ENCODE measurements at places on chromosomes 3 and 15.

GRCh38 chr3:192128922-192129321 is 598.4 kb downstream of the FGF12 start:
- DNase-seq: no peak

- peak; percentile 48 for DNase-seq
These were observed 6.6 kb downstream of the TIPARP start for GRCh38 chr3:156681002-156681401.

GRCh38 chr3:193815246-193816027 is 222.4 kb downstream of the OPA1 start:
- DNase-seq: no peak

DNA sequence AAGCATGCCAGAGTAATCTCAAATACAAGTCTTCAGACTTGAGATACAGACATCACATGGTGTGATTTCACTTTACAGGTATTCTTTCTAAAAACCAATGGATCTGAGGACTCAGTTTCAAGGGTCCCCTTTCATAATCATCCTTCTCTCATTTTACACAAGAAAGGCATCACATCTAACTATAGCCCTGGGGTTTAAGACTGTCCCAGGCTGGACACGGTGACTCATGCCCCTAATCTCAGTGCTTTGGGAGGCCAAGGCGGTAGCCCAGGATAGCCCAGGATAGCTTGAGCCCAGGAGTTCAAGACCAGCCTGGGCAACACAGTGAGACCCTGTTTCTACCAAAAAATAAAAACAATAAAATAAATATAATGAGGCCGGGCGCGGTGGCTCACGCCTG is 36.4 kb downstream of the UBP1 start:
- no peak for DNase-seq

DNA sequence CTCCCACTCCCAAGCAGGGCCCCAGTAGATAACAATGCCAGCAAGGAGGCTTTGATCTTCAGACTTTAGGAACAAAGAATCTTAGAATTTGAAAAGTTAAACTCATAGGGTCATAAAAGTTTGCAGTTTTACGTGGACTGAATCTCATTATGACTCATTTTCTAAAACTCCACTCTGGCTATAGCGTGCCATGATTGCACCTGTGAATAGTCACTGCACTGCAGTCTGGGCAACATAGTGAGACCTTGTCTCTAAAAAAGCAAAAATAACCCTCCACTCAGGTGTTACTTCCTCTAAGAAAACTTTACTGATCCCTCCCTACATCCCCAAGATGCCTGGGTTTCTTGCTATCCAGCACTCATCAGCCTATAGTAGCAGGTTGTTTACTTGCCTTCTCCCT is 104.5 kb downstream of the IL20RB start:
- DNase-seq: no peak

- no peak for DNase-seq
These were observed 44.6 kb upstream of the RBMS3 start for GRCh38 chr3:29236146-29236840.

GRCh38 chr15:41940441-41940857 is 31.9 kb downstream of the EHD4 start:
- no peak for DNase-seq

DNA sequence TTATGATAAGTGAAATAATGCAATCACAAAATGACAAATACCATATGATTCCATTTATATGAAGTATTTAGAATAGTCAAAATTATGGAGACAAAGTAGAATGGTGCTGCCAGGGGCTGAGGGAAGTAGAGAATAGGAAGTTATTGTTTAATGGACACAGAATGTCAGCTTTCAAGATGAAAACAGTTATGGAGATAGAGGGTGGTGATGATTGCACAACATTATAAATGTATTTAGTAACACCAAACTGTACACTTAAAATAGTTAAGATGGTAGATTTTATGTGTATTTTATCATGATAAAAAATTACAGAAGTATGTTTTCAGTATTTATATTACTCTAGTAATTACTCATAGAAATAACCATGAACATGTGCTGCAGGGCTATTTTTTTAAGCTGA is 100.8 kb upstream of the AZI2 start:
- DNase-seq: no peak

- DNase-seq: no peak
These were observed 135.6 kb downstream of the TPRA1 start for GRCh38 chr3:127454968-127455367.

DNA sequence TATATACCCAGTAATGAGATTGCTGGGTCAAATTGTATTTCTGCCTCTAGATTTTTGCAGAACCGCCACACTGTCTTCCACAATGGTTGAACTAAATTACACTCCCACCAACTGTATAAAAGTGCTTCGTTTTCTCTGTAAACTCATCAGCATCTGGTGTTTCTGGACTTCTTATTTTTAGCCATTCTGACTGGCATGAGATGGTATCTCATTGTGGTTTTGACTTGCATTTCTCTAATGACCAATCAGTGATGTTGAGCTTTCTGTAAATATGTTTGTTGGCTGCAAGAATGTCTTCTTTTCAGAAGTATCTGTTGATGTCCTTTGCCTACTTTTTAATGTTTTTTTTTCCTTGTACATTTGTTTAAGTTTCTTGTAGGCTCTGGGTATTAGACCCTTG is 182.9 kb upstream of the TRIM42 start:
- no peak for DNase-seq

GRCh38 chr15:88002706-88003105 is 253.8 kb downstream of the NTRK3 start:
- no peak for DNase-seq

DNA sequence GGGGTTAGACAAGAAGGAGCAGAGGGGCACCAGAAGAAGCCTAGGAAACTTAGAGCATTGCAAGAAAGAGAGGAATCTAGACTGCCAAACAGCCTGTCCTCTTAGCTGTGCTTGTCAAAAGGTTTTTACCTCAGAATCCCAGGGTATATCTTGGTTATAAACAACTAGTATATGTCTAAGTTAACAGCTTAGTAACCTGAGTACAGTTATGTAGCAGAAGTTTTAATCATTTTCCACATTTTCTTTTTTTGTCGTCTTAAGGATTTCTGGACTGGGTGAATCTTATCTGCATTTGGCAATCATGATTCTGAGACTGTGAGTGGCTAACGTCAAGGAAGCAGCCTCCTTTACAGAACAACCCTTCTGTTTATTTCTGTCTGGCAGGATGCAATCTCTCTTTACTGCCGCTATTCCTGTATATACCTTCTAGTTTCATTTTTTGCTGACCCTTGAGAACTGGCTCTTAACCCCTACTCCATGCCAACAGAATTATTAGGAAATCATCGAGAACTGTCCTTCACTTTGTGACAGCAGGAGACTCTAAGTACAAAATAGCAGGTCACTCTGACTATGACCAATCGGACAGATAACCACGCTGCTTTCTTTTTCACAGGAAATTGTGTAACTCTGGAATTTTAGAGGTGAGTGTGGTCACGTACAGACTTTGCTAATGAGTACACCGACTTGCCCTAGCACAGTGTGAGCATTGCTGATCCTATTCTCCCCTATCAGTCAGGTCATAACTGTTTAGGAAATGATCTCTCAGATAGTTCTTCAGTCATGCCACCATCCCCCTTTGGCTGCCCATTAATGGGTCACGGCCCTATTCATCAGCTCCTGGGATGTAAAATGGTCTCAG is 3.3 kb upstream of the CP start:
- peak; percentile 54 for DNase-seq

GRCh38 chr15:32993285-32993684 is 201.2 kb downstream of the FMN1 start:
- no peak for DNase-seq

DNA sequence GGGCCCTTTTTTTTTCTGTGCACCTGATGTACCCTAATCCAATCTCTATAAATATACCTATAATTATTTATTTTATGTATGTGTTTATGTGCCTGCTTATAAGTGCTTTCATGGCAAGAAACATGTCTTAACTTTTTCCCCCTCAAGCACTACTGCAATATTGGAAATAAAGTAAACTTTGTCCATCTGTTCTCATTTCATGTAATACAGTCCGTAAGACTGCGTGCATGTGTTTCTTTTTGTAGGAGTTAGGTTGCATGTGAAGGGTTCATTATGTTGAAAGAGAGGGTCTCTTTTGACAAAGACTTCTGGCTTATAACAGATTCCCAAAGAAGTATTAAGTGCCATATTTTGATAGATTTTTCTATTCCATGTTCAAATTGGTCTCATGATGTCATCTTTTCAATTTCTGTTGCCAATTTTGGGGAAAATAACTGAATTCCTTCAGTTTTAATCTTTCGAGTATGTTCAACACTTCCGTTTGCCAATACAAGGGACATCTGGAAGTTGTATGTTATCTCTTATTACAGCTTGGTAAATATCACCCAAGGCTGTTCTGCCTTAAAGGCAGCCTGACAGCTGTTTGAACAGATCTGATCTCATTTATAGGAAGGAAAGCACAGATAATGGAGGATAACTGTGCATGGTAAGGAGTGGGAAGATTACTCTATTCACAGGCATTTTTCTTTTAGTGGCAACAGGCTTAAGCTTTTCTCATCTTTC is 273.1 kb upstream of the SGO1 start:
- DNase-seq: no peak

DNA sequence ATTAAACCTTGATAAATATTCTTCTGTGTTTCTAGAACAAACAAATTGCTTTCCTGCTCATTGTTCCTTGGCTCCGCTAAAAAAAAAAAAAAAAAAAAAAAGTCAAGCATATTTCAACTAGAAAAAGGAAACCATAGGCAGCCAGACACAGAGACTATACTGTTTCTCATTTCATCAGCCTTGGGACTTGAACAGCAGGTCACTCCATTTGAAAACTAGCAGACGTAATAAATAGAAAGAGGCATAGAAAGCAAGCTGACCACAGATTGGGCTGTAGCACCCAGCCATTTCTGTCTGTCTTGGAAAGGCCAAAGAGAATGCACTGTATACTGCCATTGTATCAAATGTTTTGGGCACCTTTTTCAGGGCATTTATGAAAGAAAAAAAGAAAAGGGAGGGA is 697.1 kb downstream of the NLGN1 start:
- DNase-seq: no peak

- no peak for DNase-seq
These were observed 48.4 kb downstream of the ROPN1B start for GRCh38 chr3:126017362-126017761.

DNA sequence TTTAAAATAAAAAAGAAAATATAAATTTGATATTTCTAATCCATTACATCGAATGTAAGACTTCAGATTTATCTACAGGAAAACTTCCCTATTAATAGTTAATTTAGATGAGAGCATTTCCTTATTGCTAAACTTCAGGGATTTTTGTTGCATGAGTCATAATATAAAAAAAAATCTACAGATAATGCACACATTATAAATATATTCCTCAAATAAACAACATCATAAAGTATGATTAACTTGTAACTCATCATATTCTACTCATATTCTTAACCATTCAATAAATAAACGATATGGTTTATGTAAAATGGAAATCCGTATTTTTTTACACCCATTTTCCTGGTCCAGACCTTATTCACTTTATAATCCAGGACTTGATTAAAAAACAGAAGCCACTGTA is 477.0 kb downstream of the EPHA3 start:
- DNase-seq: no peak

GRCh38 chr3:120816728-120817127 is 74.2 kb downstream of the GTF2E1 start:
- DNase-seq: no peak

GRCh38 chr3:166275024-166275390 is 437.8 kb upstream of the BCHE start:
- DNase-seq: no peak
